ENCODE measurements at places on chromosomes 7 and 10.

- DNase-seq: peak; percentile 29
Observed at GRCh38 chr7:130695840-130696239, 9.5 kb upstream of the TSGA13 start.

DNA sequence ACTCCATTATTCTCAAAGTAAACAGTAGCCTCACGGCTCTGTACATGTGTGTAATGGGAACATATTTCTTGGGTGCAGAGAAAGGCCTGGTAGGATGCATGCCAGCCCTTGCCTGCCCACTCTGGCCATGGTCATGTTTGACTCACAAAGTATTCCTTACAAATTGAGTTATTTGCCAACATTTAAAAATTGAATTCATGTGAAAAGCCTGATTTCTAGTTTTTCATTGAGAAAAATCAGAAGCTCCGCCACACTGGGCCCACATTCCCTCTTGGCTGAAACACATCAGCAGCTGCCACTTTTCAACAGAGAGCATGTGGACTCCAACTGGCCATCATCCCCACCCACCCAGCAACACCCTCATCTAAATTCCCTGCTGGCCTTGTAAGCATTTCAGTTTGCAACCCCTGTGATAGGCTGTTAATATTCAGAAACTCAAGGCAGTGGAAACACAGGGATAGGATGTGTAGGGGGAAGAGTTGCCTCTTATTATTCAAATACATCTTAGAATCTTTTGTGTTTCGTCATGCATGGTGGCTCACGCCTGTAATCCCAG lies 40.9 kb downstream of the CDH23 start:
- no peak for DNase-seq

DNA sequence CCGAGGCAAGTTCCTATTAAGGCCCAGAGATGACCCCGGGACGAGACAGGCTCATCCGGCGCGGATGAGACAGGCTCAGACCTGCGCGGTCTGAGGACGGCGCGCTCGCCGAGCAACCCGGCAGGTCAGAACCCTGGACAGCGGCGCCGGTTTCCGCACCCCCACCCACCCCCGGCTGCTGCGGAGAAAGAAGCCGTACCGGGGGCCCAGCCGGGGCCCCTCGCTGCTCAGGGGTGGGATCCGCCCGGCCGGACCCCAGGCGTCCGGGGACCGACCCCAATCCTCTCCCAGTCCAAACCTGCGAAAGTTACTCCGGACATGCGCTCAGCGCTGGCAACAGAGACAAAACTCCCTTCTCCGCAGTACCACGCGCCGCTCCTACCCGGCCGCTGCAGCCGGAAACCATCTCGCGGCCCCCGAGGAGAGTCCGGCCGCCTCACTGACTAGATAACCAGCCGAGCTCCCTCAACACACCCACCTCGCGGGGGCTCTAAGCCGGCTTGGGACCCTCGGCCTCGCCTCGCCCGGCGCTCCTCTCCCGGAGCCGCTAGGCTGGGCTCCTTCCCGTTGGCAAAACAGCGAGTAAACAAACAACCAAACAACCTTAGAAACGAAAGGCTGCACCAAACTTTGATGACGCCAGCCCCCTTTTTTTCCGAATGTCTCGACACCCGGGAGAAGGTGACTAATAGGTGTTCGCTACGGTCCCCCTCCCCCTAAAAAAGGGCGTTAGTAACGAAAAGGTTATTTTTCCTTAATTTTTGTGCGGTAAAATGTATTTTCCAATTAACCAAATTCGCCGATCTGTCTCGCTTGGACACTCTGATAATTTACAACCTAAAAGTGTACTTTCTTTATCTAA lies 2.3 kb upstream of the DRGX start:
- DNase-seq: no peak

DNA sequence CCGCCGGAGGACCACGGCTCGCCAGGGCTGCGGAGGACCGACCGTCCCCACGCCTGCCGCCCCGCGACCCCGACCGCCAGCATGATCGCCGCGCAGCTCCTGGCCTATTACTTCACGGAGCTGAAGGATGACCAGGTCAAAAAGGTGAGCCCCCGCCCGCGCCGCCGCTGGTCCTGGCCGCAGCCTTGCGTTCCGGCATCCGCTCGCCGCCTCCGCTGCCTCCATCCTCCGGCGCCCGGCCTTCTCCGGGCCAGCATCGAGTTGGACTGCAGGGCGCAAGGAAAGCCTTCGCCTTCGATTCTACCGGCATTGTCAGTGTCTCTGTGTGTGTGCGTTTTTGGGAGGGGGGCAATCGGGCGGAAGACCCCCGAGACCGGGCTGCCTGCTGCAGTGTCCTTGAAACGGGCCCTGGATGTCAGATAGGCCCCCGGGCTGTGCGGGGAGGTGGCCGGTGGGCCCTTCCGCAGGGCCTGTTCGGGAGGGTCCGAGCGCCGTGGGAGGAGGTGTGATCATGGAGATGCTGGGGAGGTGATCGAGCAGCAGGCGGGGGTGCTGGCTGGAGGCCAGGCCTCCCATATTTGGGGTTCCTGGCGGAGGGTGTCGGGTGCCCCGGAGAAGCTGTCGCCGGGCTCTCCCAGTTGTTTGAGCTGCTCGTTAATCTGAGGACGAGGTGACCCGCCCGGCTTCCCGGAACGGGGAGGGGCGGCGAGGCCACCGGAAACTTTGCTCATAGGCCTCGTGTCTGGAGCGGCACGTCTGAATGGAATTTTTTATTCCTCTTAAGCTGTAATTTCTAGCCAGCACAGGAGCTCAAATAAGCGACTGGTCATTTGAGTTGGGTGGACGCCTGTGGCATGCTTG lies 40.8 kb downstream of the HK1 start:
- peak; percentile 8 for DNase-seq

DNA sequence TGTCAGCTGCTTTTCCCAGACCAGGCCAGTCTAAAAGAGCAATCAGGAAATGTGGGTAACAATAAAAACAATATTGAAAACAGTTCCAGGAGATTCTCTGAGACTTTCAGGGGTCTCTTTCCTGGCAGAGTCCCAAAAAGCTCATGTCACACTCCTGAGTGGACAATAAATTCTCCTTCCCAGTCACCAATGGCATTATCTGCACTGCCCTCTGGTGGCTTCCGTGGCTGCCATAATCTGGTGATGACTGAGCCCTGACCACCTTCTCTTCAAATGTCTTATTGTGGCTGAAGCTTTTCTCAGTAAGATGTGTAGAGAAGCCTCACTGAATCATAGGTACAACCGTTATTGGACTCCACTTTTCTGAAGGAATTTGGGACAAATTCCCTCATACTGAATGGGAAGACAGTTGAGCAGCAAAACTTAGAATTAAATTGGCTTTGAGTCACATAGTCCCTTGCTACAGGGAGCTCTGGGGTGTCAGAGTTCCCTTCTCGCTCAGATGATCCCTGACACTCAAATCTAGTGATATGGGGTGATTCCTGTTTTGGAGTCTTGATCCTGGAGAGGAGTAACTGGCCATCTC lies 24.4 kb upstream of the ASAH2 start:
- DNase-seq: no peak
